ENCODE measurements at places on chromosomes 7 and 10. TPM values are rescaled to one million over a fixed set of nuclear protein-coding genes. Genes with fewer than 3 reads are reported as not detected.

DNA sequence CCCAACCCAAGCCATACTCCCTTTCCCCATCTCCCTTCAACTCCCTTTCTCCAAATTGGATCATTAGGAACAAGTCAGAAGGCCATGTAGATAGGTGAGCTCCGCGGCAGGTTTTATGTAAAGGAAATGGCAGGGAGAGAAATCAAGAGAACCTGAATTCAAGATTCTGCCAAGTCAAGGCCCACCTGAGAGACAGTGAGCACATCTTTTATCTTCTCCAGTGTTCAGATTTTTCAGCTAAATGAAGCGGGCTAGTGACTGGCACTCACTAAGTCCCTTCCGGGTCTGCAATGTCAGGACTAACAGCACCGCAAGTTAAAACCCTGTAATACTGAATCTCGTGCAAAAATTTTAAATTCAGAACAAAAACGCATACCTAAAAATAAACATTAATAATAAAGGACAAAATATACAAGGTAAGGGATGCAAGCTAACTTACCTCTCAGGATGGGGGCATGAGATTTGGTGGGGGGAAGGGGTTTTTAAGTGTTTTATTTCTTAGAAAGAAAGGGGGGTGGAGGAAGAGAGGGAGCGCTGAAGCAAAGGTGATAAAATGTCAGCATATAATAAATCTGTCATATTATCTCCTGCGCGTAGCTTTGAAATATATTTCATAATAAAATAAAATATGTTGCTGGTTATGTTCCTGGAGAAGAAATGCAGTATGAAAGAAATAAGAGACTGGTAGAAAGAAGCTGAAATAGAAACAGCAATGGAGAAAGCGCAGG lies 17.6 kb downstream of the TCAF1 start:
- DNase-seq: no peak

The HHEX gene
- 81.0 TPM for polyA plus RNA-seq

The LOXL4 gene
- polyA plus RNA-seq: 1.9 TPM

The SOSTDC1 gene
- not detected for polyA plus RNA-seq

- no peak for DNase-seq
Measured at GRCh38 chr7:39987641-39988347, 37.7 kb downstream of the CDK13 start.
